IPS DF 6.9 (cell line): ENCODE measurements at places on chromosomes 16 and 17.

- no peak for DNase-seq
These were observed 6.7 kb downstream of the PRSS36 start for GRCh38 chr16:31143011-31143693.

GRCh38 chr16:31038993-31039392 lies 5.6 kb downstream of the STX4 start:
- no peak for DNase-seq

DNA sequence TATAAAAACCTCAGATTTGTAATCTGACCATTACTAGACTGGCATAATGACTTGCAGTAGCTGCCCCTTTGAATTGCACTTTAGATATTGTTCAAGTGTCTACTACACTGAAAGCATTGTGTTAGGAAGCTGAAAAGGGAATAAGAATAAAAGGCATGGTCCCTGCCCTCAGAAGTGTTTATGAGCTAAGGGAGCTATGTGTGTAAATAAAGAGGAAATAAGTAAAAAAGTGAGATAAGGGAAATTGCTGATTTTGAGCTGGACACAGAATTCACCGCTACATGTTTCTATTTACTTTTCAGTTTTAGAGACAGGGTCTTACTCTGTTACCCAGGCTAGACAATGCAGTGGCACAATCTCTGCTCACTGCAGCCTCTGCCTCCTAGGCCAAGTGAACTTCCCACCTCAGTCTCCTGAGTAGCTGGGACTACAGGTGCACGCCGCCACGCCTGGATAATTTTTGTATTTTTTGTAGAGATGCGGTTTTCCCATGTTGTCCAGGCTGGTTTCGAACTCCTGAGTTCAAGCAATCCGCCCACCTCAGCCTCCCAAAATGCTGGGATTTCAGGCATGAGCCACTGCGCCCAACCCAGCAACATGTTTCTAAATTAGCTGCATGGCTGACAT lies 57.0 kb downstream of the GRB2 start:
- no peak for DNase-seq

- DNase-seq = no peak
These were observed 9.3 kb upstream of the SKAP1 start for GRCh38 chr17:48439110-48439850.

GRCh38 chr17:27247958-27248342 lies 46.0 kb upstream of the WSB1 start:
- no peak for DNase-seq

DNA sequence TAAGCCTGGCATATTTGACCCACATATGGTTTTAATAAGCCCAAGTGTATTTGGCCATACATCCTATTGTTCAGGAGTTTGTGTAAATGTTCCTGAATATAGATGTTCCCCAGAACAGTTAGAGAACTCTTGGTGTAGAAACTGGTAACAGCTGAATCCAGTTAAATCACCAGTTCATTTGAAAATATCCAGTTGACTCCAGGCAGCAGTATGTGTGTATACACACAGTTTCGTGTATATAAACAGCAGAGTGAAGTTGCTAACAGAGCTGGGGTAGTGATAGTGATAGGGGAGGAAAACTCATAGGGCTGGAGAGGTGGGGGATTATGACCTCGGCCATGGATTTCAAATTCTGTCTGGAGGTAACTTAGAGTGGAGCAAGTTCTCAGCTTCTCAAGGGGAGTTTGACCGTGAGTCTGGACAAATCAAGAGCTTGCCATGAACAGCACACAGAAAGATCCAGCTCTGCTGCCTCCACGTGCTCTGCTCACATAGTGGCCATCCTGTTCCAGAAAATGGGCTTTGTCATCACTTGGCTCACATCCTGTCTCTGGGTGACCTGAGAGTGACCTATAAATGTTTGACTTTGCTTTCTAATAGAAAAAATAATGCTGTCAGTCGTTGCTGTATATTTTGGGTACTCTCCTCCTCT lies 30.6 kb upstream of the MMD start:
- no peak for DNase-seq

GRCh38 chr17:30600830-30601494 lies 123.8 kb downstream of the GOSR1 start:
- DNase-seq = no peak

DNA sequence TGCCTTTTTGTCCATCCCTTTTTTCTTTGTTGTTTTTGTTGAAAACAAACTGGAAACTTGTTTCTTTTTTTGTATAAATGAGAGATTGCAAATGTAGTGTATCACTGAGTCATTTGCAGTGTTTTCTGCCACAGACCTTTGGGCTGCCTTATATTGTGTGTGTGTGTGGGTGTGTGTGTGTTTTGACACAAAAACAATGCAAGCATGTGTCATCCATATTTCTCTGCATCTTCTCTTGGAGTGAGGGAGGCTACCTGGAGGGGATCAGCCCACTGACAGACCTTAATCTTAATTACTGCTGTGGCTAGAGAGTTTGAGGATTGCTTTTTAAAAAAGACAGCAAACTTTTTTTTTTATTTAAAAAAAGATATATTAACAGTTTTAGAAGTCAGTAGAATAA lies 4.9 kb downstream of the SOX9 start:
- DNase-seq = no peak

GRCh38 chr17:64779376-64780095 lies 117.4 kb upstream of the SMURF2 start:
- no peak for DNase-seq

DNA sequence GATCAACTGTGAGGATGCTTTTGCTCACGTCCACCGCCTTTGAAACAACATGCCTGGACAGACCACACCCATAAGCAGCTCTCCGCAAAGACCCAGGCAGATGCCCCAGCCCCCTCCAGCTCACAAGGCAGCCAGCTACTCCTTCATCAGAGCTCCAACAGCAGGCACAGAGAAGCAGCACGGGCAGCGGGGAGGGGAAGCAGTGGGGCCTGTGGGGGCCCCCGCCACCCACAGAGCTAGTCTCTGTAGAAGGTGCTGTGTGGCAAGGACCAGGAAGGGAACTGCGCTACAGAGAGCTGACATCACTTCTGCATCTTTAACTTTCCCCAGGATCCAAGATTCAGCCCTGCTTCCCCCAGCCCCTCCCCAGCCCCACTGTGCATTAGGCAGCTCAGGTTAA lies 10.0 kb upstream of the SCNN1G start:
- no peak for DNase-seq

GRCh38 chr17:17051791-17052461 lies 9.7 kb downstream of the MPRIP start:
- DNase-seq = no peak

GRCh38 chr16:62752854-62753253 lies 716.6 kb upstream of the CDH8 start:
- no peak for DNase-seq

DNA sequence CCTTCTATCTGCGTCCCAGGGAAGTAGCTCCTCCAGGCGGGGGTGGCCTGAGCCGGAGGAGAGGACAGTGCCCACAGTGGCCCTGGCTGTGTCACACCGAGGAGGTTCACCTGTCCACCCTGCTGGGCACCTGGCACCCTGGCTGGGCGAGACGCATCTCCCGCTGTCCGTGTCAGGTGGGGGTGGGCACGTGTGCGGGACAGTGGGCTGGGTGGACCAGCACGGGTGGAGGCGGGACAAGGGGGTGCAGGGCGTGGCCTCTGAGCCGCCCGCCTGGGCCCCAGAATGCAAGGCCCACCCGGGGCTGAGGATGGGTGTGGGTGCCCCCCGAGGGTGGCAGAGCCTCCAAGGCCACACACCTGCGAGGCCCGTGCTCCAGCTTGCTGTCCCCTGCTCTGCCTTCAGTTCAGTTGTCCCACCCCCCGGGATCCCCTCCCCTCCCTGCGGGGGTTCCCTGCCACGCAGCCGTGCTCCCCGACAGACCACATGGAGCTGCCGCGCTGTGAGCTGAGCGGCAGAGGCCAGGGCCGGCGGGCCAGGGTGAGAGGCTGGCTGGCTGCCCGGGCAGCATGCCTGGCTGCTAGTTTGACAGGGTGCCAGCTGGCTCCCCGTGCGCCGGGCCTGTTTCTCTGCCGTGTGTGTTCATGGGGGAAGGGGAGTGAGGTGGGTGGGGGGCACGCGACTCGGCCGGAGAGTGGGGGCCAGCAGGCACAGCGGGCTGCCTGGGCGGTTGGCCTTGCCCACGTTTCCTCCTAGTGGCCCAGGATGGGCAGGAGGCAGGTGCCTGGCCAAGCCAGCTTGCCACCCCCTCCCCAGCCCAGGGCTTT lies 33.9 kb downstream of the BAHCC1 start:
- no peak for DNase-seq

DNA sequence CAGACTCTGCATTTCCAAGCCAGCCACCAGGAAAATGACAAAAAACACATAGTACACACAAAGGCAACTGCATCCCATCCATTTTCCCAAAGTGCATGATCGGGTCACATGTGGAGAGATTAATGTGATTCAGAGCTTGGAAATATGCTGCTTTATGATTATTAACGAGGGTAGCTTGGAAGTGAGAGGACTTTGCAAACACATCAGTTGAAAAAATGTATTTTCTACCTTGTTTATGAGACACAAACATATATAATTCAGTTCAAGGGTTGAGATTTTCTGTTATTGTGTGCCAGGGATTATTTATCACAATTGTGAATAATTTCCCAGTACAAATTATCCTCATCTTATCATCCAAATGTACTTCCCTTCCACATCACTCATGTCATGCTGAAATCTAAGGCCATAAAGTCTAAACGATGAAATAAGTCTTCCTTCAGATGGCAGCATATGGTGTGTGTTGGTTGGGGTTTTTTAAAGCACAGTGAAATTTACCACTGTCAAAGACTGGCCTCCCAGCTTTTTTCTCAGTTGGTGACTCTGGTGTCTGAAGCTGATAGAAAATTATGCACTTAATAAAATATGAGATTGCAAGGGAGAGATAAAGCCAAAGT lies 104.7 kb upstream of the ADAMTS18 start:
- DNase-seq = no peak

GRCh38 chr16:75389096-75389690 lies 44.1 kb downstream of the CFDP1 start:
- no peak for DNase-seq

DNA sequence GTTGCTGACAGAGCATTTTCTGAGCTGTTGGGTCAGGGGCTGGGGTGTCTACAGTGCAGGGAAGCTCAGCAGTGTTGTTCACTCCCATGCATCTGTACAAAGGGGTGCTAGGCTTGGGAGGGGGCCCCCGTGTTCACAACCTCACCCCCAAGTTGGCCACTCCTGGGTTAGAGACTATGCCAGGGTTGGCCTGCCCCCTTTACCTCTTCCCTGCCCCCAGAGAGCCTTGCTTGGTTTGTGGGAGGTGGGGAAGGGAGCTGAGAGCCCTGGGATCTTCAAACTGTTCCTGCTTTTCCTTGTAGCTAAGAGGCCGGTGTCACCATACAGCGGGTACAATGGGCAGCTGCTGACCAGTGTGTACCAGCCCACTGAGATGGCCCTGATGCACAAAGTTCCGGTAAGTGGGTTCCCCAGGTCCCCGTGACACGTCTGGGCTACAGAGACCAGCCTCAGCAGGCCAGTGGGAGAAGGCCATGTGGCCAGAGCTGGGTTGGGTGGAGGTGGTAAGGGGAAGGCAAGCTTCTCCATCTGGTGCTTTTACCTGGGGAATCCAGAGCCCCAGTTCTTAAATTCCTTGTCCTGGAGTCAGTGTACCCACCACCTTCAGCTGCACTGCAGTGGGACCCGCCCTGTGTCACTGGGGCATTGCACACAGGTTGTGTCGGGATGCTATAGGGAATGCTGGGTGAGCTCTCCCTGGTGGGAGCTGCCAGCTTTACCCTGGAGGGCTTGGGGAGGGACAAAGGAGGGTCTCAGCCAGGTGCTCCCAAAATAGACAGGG lies 11.8 kb downstream of the GPRC5C start:
- no peak for DNase-seq

DNA sequence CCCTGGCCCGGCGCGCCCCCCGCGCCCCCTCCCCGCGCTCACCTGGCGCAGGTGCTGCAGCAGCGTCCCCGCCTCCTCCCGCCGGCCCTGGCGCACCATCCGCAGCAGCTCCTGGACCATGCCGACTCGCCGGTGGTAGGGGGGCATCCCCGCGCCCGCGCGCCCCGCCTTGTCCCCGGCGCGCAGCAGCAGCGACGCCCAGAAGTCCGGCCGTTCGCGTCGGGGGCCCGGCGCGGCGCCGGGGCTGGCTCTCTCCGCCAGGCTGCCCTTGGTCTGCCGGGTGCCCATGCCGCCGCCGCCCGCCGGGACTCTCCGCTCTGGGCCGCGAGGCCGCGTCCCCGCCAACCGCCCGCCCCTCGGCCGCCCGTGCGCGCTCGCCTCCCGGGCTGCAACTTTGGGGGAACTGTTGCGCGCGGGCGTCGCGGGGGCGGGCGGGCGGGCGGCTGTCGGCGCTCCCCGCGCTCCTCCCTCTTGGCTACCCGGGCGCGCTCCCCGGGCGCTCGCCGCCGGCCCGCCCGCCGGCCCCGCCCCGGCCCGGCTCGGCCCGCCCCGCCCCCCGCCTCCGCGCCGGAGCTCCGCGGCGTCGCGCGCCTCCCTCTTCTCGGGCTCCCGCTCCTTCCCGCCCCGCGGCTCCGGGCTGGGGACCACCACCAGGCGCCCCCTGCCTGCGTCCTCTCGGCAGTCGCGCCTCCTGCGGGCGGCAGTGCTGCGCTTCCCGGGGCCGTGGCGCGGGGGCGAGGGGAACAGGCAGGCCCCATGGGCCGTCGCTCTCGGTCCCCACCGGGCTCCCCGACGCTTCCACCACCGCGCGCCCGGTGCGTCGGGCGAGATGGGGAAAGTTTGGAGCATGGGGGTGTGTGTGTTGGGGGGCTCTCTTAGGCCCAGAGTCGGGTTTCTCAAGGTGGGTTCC lies at the start of gene LRRC75A:
Gene LRRC75A, minus strand, starts transcription at position 491 of the 910 bp plus-strand sequence. Its CDS starts 203 bp downstream, at position 288.
- no peak for DNase-seq

DNA sequence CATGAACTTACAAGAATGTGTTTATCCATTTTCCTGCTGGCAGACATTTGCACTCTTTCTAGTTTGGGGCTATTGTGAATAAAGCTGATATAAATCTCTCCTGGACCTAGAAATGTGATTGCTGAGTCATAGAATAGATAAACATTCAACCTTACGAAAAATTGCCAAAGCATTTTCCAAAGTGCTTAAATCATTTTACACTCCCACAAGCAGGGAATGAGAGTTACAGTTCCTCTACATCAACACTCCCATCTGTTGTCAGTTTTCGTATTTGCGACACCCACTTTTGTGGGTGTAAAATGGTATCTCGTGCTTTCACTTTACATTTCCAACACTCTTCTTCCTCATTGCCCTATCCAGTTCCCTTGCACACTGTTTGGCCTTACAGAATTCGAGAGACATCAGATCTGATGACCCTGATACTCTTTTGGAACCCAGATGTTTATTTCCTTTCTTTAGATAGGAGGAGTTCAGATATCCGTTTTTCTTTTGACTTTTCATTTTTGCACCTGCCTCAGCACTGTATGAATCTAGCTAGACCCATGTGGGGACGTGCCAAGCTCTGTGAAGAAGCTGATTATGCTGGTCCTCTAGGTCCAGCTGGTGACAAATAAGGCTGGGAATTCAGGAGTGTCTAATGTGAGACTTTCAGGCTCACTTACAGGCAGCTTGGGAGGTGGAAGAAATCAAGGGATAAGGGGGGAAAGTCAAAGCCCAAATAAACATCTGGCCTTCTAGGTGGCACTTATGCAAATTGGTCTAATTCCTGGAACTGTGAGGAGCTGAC lies 14.0 kb downstream of the SOX9 start:
- DNase-seq = no peak

DNA sequence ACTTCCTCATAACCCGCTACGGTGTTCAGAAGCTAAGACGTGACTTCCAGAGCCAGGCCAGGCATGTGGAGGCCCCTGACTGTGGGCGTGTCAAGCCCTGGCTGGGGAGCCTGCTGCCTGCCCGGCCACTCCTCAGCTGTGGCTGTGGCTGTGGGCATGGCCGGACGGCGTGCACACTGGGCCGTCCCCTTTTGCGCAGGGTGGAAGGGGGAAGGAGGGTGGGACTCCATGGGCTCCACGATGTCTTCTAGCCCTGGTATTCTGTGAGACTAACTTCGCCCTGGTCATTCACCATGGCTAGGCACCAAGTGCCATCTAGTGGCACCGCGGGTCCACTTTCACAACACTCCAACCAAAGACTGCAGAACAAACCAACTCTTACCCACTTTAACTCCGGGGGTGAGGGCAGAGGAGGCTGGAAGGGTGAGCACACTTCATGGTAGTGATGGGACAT lies 67.9 kb downstream of the N4BP1 start:
- no peak for DNase-seq
